ENCODE measurements at places on chromosomes 5 and 9. TPM values are rescaled to one million over a fixed set of nuclear protein-coding genes. Genes with fewer than 3 reads are reported as not detected.

Gene CDKN2A
- not detected for total RNA-seq

Gene PCDHA12
- total RNA-seq: 2.7 TPM

Gene SLC22A4
- 4.1 TPM for total RNA-seq

Gene COL27A1
- total RNA-seq: 14.5 TPM

Gene AIF1L
- 1.3 TPM for total RNA-seq

Gene PCA3
- total RNA-seq: not detected

Gene PPIP5K2
- 24.0 TPM for total RNA-seq

Gene FBLL1
- not detected for total RNA-seq

Gene ADAMTS16
- 1.8 TPM for total RNA-seq

Gene TARS1
- total RNA-seq: 161 TPM

Gene DNAJC25
- 12.0 TPM for total RNA-seq
